ENCODE measurements at places on chromosomes 3 and 15.

DNA sequence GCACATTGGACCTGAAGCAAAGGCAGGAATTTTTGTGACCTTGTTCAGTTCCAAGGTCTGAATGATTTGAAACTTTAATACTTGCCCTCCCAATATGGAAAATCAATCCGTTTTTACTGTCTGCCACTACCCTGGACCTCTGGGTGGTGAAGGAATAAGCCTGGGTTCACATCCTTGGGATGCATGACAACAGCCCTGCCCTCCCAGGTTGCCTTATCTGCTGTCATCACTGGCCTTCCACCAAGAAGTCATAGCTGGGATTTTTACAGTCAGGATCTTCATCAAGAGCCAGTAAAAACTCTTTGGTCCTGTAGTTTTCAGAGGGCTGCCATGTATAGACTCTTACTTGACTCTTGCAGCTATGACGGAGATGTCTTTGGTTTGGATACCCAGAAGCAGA lies 128.6 kb downstream of the MYLK start:
- no peak for DNase-seq

DNA sequence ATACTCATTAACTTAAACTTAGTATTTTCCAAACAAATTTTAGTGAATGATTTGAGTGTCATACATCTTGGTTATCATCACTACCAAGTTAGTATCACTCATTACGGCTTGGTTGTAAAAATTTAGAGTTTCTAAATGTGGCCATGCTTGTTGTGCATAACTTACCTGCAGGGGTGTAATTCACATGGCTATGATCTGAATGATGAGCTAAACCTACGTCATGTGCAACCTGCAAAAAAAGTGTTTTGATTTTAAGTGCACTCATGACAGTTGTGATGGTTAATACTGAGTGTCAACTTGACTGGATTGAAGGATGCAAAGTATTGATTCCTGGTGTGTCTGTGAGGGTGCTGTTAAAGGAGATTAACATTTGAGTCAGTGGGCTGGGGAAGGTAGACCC lies 17.6 kb upstream of the CLDN16 start:
- DNase-seq: no peak

GRCh38 chr3:130971208-130971607 lies 55.4 kb downstream of the ASTE1 start:
- no peak for DNase-seq

GRCh38 chr3:110881069-110881468 lies 190.5 kb upstream of the NECTIN3 start:
- no peak for DNase-seq

- no peak for DNase-seq
These were observed 73.9 kb downstream of the RNF13 start for GRCh38 chr3:149886957-149887356.

GRCh38 chr15:99536422-99537040 lies 29.3 kb upstream of the MEF2A start:
- DNase-seq: no peak

DNA sequence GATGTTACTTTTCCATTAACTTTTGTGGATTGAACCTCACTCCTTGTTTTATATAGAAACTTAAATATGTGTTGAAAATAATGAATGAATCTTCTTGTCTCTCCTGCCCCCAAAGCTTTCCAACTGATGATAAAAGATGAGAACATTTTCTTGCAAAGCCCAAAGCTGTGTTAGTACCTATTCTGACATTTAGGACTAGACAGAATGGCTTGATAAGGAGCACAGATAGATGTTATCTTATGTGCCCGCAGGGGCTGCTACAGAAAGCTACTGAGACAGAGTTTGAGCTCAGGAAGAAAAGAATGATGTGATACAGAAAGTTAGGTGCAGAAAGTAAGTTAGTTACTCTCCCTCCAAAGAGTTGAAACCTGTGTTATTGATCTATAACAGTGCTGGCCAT lies 109.4 kb upstream of the ATP11B start:
- DNase-seq: no peak

- DNase-seq: no peak
These were observed 8.4 kb upstream of the RTP3 start for GRCh38 chr3:46489381-46489780.

All from stimulated activated CD8-positive, alpha-beta memory T cell treated with anti-CD3 and anti-CD28 coated beads, Interleukin-2, amount 100 ng/mL, for 1 hour (primary cell).